ENCODE measurements at places on chromosomes 1 and 21.

DNA sequence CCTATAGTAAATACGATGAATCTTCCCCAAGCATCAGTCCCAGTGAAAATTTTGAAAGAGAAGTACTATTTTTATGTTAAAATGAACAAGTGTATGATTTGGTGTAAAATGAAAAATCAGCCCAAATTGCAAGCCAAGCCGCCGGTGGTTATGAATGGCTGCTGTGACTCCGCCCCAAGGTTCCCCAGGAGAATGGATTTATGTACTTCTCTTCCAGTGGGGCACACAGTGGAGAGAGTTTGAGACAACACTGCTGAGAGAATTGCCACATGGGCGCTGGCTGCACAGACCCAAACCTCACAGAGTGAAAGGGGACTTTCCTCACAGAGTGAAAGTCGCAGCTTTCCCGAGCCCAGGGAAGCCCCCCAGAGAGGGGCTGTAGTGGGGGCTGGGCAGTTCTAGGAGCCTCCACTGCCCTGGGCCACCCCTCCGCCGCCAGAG lies 24.0 kb downstream of the CDK18 start:
- no peak for DNase-seq

- DNase-seq: no peak
Measured at GRCh38 chr1:161843156-161843555, 77.0 kb downstream of the ATF6 start.

DNA sequence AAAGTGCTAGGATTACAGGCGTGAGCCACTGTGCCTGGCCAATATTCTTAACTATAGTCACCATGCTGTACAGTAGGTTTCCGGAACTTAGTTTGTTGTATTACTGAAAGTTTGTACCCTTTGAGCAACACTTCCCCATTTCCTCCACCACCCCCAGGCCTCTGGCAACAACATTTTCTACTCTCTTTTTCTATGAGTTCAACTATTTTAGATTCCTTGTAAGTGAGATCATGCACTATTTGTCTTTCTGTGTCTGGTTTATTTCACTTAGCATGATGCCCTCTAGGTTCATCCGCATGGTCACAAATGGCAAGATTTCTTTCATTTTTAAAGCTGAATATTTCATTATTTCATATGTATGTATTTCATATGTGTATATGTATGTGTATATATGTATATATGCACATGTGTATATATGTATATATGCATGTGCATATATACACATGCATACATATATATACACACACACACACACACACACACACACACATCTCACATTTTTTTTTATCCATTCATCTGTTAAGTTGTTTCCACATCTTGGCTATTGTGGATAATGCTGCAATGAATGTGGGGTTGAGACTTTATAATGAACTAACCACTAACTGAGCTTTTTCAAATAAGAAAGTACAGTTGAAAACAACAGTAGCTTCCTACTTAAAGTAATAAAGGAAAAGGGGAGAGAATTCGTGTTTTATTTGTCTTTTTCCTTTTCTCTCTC lies 256.8 kb upstream of the C1orf105 start:
- DNase-seq: no peak

DNA sequence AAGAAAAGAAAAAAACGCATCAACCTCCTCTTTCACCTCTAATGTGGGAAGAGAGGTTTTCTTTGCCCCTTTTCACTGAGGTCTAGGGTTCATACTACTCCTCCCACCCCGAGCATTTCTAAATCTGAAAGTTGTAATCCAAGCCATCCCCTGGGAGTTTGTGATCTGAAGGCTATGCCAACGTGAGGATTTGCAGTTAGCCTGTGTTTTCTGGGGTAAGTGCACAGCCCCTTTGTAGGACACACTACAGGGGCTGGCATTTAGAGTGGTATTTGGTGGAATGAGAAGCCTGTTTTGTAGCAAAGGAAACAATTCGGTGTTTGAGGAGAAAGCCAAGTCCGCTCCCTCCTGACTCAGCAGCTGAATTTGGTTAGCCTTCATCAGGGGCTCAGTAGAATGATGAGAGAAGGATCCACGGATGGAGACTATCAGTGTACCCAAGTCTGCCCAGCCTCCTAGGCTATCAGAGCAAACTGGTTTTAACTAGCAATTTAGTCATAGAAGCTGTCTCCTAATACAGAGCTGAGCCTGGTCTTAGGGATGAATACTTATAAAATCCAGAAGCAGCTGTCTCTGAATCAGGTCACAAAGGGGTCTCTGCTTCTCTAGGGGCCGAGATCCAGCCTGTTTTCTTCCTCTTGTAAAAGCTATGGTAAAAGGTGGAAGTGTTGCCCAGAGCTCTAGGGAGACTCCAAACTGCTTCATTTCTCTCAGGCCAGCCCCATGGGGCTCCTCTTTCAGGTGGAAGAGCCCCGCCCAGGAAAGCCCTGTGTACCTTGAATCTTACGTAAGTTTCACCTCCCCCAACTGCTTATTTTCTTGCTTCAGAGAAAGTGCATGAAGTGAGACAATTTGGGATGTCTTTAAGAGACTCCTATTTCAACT lies 2.1 kb downstream of the PCP4L1 start:
- DNase-seq: no peak

DNA sequence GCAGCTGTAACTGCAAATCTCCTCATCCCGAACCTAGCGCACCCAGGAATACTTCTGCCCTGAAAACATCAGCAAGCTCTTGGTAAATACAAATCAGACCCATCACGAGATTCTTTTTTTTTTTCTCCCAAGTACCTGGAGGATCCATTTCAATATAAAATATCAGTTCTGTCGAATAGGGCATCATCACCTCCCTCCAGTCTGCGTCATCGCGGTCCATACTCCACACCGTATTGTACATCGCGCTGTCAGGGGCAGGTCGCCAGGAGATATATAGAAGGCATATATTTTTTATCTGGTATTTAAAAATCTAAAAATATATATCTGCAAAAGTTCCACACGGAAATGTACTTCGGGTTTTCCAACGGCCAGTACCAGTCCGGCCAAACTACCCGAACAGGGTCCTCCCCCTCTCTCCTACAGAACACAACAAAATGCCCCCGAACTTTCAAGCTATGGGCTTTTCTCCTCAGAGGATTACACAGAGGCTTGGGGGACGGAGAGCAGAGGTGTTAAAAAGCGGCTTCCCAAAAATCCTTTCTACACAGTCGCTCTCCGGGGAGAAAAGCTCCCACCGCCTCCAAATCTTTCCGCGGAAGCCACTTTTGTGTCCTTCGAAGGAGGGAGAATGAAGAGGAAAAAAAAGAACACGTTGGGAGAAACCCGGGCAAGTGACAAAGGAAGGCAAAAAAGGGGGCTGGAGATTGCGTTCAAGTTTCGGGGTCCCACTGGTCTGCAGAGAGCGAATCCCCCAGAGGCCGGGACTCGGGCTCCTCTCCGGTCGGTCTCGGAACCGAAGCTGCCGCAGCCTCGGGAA lies 509 bp downstream of the PIK3R3 start:
- DNase-seq: peak; percentile 11

GRCh38 chr1:193629875-193630274 lies 443.5 kb upstream of the B3GALT2 start:
- DNase-seq: no peak

DNA sequence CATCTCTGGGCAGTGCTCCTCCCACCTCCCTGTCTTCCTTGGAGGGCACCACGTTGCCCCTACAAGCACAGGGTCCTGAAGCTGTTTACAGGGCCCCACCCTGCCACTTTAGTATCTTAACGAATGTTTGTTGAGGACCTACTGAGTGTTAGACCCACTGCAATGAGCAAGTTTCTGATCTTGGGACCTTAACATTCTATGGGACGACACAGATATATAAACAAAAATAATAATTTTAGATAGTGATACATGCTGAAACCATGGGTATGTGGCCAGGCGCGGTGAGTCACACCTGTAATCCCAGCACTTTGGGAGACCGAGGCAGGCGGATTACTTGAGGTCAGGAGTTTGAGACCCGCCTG lies 10.1 kb downstream of the ENTREP3 start:
- DNase-seq: no peak

DNA sequence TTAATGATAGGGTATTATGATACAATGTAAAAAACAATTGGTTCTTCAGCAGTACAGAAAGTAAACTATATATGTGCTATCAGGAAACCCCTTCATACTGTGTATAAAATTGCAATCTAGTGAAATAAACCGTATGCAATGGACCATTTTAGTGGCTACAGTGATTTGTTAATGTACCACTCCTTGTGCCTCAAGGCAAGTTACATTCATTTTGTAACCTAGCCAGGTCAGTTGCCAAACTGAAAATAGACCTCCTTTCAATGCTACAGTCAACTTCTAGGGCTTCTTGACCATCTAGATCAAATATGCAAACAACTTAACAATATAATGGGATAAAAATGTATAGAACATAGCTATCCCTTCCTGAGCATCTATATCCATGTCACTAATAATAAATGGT lies 52.0 kb upstream of the RAVER2 start:
- no peak for DNase-seq

DNA sequence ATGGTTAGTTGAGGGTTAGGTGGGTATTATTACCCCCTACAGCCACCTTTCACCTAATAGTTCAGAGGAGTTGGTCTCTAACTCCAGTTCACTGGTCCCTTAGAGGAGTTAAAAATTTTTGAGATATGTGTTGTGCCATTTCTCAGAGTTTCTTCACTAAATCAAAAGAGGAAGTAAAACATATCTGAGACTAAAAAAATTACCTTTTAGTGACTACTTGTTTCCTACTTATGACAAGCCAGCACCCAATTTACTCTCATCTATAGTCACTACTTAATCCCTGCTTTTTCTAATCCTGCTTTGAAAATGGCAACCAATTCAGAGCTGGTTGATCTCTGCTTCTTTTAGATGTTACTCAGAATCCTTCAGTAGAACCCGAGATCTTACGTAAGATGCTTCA lies 1316.8 kb upstream of the B3GALT2 start:
- no peak for DNase-seq

DNA sequence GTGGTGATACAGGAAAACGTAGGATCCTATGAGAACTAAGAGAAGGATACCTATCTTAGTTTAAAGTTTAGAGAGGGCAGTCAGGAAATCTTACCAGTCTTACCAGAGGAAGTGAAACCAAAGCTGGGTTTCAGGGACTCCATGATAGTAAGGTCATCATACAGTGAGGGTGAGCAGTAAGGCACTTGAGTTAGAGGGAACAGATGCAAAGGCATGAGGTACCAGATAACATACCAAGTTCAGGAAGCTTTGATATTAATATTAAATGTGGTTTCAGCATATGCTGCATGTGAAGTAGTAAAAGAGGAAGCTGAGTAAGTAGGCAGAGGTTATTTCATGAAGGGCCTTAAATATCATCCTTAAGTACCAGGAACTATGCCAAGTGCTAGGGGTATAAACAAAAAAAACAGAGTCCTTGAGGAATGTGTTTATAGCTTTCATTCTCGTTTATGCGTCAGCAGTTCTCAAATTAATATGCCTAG lies 16.9 kb downstream of the ATG4C start:
- DNase-seq: no peak

GRCh38 chr1:85093644-85094043 lies 45.3 kb upstream of the MCOLN3 start:
- DNase-seq: no peak

DNA sequence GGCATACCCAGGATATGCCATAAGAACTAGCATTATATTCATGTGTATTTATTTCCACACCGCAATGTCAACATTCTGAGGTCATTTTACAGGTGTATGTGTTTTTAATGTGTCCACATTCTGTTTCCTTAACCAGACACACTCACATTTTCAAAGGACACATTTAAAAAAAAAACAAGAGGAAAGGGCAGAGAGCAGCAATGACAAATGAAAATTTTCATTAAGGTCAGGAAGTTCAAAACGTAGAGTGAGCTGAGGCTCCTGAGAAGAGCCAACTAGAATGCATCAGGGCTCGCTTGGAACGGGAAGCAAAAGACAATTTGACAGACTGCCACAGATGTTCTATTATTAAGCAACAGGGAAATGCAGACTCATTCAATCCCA lies 4.8 kb upstream of the GNPAT start:
- DNase-seq: no peak

DNA sequence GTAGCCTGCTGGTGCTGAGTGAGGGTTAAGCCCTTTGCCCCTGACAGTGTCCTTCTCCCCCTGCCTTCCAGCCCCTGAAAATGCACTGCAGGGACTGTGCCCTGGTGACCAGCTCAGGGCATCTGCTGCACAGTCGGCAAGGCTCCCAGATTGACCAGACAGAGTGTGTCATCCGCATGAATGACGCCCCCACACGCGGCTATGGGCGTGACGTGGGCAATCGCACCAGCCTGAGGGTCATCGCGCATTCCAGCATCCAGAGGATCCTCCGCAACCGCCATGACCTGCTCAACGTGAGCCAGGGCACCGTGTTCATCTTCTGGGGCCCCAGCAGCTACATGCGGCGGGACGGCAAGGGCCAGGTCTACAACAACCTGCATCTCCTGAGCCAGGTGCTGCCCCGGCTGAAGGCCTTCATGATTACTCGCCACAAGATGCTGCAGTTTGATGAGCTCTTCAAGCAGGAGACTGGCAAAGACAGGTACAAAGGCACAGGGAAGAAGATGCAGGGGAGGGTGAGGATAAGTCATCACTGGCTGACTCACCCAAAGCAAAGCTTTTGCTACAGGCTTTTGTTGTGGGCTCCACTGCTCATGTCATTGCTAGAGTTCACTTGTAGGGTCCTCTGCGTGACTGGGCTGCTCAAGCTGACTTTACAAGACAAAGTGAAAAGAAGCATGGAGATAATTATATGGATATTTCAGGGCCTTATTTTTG lies 174.9 kb downstream of the PIGK start:
- DNase-seq: no peak

GRCh38 chr1:24380508-24380907 lies 33.1 kb downstream of the STPG1 start:
- no peak for DNase-seq

DNA sequence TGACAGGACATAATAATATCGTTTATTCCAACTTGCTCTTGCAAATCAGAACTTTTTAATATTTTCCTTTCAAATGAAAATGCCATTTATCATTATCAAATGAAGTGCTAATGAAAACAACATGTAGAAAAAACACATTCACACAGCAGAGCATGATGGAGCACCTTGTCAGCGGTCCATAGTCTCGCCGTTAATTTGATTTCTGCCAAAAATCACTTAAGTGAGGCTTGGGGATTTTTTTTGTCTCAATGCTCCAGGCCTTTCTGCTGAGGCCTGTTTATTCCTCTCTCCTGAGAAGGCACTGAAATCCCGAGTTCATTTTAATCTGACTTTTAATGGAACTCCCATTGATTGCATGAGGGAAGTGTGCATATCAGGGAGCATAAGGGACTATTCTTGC lies 122.5 kb downstream of the ELAVL4 start:
- DNase-seq: no peak

DNA sequence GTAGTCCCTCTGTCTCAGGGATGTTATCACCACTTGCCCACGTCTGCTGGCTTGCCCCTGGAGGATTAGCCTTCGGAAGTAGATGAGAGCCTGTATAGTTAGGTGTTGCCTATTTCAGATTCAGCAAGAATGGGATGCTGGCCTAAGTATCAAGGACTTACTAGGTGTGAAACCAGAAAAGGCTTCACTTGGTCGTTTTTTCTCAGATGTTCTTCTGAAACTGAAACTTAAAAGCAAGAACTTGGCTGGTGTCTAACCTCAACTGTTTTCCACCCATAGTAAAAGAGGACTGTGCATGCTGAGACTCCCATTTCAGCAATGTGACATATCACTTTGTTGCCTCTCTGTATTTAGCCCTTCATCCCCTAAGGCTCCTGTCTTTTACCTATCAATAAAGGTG lies 67.0 kb upstream of the LRRC53 start:
- no peak for DNase-seq

All from activated T-cell treated with anti-CD3 and anti-CD28 coated beads for 24 hours (primary cell).